ENCODE measurements at places on chromosomes 2 and 18.

- no peak for DNase-seq
Observed at GRCh38 chr2:105795575-105795934, 50.8 kb downstream of the NCK2 start.

- no peak for DNase-seq
Observed at GRCh38 chr18:64668461-64668962, 519.6 kb upstream of the LINC00305 start.

GRCh38 chr2:170586571-170587095, 128.5 kb upstream of the SP5 start:
- DNase-seq: no peak

- peak; percentile 38 for DNase-seq
Observed at GRCh38 chr2:195451160-195451559, 205.9 kb upstream of the SLC39A10 start.

- no peak for DNase-seq
Observed at GRCh38 chr2:66585587-66585986, 150.7 kb downstream of the MEIS1 start.

DNA sequence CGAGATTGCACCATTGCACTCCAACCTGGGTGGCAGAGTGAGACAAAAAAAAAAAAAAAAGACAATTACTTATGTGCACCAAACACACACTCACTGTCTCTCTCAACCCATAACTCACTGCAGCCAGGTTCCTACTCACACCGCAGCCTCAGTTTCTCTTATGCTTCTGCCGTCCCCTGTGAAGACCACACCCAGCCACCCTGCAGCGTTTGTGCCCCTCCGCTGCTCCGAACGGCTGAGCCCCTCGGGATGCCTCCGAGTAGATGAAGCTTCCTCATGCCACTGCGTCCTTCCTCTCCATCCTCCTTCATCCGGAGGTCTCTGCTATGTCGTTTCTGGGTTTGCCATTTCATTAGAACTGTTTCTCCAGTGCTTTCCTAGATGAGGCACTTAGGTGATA, 160.1 kb downstream of the TWIST2 start:
- no peak for DNase-seq

DNA sequence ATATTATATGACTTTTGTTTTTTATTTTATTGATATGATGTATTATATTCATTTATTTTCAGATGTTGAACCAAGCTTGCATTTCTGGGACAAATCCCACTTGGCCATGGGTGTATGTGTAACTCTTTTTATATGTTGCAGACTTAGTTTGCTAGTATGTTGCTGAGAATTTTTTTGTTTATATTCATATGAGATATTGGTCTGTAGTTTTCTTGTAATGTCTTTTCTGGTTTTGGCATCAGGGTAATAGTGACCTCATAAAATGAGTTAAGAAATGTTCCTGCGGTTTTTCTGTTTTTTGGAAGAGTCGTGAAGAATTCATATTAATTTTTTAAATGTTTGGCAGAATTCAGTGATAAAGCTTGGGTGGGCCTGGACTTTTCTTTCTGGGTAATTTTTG, 88.7 kb downstream of the ASB1 start:
- DNase-seq: no peak

DNA sequence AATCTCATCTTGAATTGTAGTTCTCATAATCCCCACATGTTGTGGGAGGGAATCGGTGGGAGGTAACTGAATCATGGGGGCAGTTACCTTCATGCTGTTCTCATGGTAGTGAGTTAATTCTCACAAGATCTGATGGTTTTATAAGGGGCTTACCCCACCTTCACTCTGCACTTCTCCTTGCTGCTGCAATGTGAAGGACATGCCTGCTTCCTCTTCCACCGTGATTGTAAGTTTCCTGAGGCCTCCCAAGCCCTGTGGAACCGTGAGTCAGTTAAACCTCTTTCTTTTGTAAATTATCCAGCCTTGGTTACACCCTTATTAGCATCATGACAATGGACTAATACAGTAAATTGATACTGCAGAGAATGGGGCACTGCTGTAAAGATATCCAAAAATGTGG, 57.9 kb downstream of the SCN7A start:
- DNase-seq: peak; percentile 55

- peak; percentile 5 for DNase-seq
Observed at GRCh38 chr2:238105506-238106338, 5.6 kb downstream of the ESPNL start.

DNA sequence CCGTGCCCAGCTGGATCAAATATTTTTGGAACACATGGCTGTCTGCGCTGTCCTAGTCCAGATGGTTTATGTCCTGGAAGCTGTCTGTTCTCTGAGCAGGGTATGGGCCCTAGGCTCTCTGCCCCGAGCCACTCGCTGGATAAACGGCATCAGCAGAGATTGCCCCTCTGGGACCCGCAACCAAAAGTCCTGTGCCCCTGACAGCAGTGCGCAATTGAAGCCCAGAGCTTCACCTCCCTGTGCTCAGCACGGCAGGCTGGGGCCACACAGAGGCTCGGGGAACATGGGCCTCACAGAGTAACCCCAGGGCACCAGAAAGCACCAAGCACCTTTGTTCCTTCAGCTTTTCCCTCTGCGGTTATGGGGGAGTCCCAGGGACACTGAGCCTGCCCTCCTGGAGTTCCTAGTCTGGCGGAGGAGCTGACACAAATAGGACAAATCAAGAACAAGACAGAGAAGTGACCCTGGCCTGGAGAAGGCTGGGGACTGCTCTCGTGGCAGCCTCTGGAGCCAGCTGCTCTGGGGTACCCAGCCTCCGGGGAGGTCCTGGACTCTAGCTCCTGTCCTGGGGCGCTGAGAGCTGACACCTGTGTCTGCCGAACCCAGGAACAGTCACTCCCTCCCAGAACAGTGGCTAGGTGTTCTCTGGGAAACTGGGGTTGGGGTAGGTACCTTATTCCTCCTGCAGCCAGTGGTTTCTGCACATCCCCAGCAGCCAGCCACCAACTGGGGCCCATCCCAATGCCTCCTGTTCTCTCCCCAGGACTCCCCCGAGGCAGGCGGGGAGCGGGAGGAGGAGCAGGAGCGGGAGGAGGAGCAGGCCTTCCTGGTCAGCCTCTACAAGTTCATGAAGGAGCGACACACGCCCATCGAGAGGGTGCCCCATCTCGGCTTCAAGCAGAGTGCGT, 12.3 kb downstream of the ARID5A start:
- no peak for DNase-seq

GRCh38 chr18:44716697-44717163, 36.0 kb downstream of the SETBP1 start:
- no peak for DNase-seq

DNA sequence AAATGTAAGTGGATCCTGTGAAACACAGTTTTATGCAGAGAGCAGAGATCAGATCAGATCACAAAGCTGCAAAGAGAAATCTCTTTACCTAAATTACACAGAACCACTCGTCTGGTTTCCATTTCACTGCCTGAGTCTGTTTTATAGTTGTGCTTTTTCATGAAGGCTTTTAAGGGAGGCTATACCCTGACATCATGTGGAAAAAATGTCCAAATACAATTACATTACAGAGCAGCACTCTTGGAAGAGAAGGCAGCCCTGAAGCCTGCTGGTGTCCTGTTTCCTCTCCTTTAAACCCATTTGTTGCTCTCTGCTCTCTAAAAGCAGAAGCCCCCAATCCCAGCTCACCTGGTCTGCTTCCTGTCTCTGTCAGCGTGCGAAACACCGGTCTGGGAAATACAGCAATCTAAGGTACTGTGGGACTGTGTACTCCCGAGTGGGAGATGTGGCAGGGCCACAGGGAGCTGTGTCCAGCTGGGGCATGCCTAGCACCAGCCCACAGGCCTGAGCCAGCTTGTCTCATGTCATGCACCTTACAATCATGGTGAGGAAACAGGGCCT, 24.8 kb upstream of the ZFP36L2 start:
- DNase-seq: no peak

DNA sequence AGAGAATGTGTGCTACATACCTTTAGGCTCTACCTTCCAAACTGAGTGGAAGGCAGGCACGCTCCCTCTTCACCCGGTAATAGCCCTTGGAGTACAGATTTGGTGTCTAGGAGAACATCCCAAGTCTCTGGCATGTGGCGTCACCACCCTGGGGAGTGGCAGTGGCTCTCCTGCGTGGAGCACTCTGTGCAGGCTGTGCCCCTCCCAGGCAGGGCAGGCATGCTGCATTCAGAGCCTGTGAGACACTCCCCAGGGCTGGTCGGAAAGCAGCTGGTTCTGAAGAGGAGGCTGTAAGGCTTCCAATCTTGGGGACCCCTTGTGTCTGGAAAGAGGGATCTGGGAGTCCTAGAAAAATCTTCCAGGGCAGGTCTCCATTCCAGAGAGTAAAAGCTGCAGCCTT, 193.3 kb downstream of the ANKRD30B start:
- no peak for DNase-seq

DNA sequence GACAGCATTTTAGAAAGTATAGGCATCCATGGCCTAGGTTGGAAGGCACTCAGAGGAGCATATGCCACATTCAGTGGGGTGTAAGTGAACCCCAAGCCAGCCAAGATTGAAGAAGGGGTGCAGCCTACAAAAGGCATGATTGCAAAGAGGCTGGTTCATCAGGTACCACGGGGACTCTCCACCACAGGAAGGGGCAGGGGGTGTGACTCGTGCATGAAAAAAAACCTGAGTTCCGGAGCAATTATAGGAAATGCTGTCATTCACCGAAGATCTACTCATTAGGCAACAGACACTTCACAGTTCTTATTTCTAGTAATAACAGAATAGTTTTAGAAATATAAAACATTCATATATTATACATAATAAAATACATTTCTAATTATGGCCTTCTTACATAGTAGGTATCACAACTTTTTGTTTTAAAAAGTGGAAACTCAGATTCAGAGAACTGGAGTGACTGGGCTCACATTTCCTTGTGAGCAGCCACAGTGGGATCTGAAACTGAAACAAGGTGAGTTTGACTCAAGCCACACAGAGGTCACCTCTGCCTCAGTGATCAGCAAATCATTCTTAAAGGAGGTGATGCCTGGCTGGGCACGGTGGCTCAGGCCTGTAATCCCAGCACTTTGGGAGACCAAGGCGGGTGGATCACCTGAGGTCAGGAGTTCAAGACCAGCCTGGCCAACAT, 188.4 kb upstream of the GYPC start:
- DNase-seq: peak; percentile 32

- no peak for DNase-seq
Observed at GRCh38 chr2:191854382-191855372, 7.8 kb upstream of the CAVIN2 start.

DNA sequence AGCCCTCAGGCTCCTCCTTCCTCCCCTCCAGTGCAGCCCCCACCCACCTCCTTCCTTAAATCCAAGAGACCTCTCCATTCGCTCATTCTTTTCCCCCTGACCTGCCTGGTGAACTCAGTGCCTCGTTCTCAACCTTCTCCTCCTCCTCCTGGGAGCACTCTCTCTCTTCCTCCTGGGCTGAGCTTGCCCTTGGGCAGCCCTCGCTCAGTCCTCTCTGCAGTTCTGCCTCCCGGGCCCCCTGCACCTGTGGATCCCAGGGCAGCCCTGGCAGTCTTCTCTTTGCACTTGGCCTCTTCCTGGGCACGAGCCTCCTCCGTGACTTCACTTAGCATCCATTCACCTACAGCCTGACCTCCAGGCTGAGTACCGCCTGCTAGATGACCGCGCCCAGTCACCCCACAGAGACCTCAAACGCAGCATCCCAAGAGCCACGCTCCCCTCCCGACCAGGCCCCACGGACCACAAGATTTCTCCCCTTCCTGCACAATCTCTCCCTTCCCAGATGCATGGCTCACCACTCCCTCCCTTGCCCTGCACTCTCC, 58.9 kb upstream of the ID2 start:
- no peak for DNase-seq

- DNase-seq: peak; percentile 88
Observed at GRCh38 chr2:69082430-69082997, 69.5 kb downstream of the ANTXR1 start.

DNA sequence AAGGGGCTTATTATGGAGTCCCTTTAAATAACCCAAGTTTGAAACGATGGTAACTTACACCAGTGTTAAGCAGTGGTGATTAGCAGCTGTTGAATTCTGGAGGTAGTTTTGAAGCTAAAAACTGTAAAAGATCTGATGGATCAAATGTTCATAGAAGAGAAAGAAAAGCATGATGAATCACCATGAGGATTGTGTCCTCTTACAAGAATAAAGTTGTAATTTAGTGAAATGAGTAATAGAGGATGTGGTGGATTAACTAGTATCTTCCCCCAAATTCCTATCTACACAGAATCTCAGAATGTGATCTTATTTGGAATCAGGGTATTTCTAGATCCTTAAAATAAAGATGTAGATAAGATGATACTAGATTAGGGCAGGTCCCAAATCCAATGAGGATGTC, 1138.2 kb upstream of the TMEFF2 start:
- DNase-seq: peak; percentile 1

- no peak for DNase-seq
Observed at GRCh38 chr18:60503199-60503598, 130.6 kb upstream of the MC4R start.

GRCh38 chr2:1011006-1011405, 60.4 kb downstream of the SNTG2 start:
- DNase-seq: no peak

- no peak for DNase-seq
Observed at GRCh38 chr18:55401638-55402191, 186.3 kb downstream of the TCF4 start.

DNA sequence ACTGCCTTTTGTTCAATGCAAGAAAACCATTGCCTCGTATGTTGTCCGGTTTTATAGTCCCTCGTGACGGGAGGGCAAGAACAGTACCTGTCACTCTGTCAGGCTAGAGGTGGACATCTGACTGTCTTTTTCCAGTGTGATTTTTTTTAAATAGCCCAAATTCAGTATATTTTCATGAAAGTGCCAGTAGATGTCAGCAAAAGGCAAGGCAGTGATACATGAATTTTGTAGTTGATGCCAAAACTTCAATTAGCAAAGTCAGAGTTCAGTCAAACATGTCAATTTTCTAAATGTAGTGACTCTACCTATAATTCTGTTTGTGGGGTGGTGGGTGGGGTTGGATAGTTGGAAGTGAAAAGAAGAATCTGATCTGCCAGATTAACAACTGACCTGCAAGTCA, 296.0 kb upstream of the MC4R start:
- no peak for DNase-seq

GRCh38 chr2:85226783-85227182, 93.6 kb downstream of the TCF7L1 start:
- DNase-seq: no peak

DNA sequence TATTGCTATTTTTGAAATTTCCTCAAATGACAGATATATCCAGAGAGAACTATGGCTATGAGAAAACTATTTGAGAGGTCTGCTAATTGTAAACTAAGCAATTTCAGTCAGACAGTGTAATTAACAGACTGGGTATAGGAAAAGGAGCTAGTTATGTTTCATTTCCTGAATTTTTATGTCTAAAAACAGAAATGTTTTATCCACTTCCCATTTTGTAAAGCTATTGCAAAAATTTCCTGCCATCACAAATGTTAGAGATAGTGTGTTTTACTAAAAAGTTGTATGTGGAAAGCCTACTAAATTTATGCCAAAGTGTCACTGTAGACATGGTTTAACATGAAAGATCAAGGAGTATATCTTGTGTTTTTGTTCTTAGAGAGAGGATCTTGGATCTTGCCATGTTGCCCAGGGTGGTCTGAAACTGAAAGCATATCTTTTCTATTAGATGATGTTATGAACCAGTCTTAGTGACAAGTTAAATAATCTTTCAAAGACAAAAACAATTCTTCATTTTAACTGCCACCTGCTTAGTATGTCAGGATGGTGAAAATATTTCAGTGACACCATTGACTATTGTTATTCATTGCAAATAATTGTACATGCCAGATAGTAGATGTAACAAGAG, 40.5 kb upstream of the ITPRID2 start:
- DNase-seq: peak; percentile 74
